ENCODE measurements at places on chromosomes 7 and 10.
A peak's percentile ranks its signal among the peaks of the same experiment; 100 is the strongest.

DNA sequence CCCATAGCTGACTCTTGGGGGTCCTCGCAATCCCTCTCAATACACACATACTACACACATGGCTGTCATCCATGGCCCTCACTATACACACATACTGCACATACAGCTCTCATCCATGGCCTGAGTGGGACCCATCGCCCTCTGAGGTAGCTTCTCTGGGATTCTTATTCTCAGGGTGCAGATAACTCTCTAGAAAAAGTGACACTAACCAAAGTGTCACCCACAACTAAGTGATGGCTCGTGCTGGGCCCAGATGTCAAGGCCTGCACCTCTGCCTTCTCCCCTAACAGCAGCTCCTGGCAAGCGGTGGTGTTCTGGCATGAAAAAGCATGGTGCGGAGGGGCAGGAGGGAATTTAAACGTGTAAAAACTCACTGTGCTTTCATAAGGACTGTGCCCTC, 62.7 kb upstream of the ZPBP start:
- DNase-seq: no peak

DNA sequence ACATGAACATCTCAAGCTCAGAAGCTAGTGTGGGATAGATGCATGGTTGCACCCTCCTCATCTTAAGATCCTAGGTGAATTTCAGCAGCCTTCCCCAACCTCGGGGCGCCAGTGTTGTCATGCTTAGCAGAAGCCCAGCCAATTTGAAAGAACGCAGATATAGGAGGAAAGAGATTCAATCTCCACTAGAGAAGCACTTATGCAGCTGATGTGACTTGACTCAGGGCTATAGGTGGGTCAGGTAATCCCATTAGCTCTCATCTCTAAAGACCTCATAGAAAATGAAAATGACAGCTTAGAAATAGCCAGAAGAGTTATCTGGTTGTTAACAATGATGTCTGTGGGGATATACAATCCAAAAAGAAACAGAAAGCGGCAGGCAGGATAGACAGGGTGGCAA, 310.5 kb downstream of the GPAM start:
- no peak for DNase-seq

- DNase-seq: no peak
These were observed 91.9 kb downstream of the WNT2 start for GRCh38 chr7:117231047-117231359.

GRCh38 chr10:14142606-14143250, 188.0 kb downstream of the FRMD4A start:
- DNase-seq: no peak

- no peak for DNase-seq
These were observed 74.1 kb downstream of the ADD3 start for GRCh38 chr10:110081911-110082310.

- DNase-seq: no peak
These were observed 20.3 kb downstream of the SMURF1 start for GRCh38 chr7:99123571-99124033.

DNA sequence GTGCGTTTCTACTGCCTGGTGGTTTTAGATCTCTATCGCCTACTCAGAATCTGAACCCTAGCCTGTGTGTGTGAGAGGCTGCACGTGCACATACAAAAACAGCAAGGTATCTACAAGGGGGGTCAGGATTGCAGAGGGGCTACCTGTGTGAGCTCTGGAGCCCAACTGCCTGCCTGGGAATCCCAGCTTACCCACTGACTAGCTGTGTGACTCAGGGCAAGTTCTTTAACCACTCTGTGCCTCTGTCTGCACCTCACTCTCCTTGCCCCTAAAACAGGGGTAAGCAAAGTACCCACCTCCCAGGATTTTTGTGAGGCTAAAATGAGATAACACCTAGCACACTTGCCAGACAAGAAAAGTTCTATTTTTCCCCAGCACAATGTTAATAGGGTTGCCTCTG, 32.5 kb downstream of the DLG5 start:
- no peak for DNase-seq

DNA sequence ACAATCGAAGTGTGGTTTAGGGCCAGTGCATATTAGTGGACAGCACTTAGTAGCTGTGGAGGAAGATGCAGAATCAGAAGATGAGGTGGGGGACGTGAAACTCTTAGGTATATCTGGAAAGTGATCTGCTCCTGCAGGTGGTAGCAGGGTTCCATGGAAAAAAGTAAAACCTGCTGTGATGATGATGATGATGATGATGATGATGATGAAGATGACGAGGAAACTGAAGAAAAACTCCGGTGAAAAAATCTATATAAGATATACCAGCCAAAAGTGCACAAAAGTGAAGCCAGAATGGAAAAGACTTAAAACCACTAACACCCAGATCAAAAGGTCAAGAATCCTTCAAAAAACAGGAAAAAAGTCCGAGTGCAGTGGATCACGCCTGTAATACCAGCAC, 40.0 kb downstream of the LSMEM1 start:
- no peak for DNase-seq

GRCh38 chr7:33107136-33108066, 1.8 kb downstream of the RP9 start:
- DNase-seq: peak; percentile 53

Measured in retina (tissue), 1 donor.